ENCODE measurements at places on chromosomes 3 and 15.

- DNase-seq = no peak
These were observed 653 bp upstream of the MFSD1 start for GRCh38 chr3:158801201-158801600.

- DNase-seq = no peak
These were observed at the start of gene ACSBG1 for GRCh38 chr15:78234515-78235040. ACSBG1 (minus strand) TSS chr15:78234565; CDS start chr15:78234501, 64 bp downstream.

GRCh38 chr3:98603580-98603979 is 10.2 kb upstream of the CPOX start:
- DNase-seq = no peak

DNA sequence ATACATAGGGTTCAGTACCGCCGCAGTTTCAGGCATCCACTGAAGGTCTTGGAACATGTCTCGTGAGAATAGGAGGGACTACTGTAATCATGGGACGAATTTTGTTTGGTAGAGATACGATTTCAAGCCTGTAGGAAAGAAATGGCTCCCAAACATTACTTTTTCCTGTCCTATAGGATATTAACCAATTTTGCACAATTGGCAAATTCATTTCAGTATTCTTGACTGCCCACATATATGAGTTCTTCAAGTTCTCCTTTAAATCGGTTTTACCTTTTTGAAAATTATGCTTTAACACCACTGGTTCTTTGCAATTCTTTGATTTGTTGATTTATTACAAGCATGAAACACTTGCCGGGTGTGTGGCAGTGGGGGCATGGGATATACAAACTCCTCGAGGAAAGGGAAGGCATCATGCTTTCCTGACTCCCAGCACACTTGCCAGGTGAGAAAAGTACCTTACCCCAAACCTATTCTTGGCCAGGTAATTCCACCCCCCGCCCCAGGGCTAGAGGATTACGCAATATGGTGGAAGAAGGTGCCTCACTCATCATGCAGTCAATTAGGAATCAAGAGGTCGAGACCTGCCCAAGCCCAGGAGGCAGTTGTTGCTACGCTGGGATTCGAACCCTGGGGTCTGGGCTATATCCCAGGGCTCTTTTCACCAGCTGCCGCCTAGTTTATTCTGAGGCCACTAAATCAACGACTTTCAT is 584 bp upstream of the LARS2 start:
- DNase-seq = no peak

GRCh38 chr3:18113417-18113816 is 311.7 kb downstream of the SATB1 start:
- DNase-seq = no peak

DNA sequence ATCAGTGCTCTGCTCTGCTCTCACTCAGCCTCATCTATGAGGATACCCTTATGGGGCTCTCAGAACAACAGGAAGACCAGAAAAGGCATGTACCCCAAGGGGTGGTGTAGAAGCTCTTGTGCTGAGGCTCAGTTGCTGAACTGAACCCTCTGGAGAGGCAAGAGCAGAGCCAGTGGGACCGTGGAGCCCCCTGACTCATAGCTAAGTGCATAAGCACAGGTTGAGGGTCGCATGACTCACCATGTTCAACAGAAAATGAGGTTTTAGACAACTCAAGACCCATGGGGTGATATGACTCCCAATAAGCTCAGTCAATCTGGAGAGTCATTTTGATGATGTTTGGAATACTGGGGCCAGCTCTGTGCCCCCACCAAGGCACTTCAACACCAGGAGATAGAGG is 37.3 kb downstream of the CRYGS start:
- no peak for DNase-seq

DNA sequence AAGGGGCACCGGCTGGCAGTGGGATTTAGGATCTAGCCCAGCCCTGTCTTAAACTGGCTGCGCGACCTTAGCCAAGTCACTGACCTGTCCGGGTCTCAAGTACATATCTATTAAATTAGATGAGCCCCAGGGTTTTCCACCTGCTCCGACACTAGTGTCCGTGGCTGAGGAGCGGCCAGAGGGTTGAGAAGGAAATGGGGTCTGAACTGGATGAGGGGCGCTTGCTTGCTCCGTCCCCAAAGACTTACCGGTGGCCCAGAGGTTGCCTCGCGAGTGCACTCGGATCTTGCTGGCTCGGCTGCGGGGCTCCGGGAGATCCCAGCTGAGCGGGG is 285 bp downstream of the NMB start:
- no peak for DNase-seq

DNA sequence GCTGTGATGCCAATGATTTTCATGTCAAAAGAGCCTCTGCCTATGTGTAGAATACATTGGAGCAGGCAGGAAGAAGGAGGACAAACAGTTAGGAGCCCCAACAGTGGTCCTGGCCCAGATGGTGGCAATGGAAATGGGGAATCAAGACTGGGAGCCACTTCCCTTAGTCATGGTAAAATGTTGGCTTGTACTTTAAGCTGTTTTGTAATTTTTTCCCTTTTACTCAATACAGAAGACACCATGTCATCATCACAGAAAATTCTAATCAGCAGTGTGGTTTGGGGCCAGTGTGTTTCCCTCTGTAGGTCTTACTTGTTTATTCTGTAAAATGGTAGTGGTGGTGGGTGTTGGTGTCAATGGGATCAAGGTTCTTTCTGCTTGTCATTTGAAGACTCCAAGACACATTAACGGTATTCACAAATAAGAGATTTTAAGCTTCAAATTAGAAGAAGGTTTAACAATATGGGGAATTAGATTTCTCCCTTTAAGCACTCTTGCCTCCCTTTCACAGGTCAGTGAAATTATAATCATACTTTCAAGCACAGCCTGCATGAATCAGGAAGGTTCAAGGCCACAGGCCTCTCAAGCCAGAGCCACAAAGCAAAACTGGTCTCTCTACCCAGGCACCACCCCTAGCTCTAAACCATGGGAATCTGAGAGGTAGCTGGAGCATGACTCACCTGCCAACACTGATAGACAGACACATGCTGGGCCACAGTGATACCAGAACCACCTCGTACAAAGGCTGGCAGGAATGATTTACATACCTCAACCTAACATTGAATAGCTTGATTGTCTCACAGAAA is 24.9 kb downstream of the SIAH2 start:
- no peak for DNase-seq

GRCh38 chr15:41927536-41927935 is 33.7 kb upstream of the SPTBN5 start:
- DNase-seq = no peak

DNA sequence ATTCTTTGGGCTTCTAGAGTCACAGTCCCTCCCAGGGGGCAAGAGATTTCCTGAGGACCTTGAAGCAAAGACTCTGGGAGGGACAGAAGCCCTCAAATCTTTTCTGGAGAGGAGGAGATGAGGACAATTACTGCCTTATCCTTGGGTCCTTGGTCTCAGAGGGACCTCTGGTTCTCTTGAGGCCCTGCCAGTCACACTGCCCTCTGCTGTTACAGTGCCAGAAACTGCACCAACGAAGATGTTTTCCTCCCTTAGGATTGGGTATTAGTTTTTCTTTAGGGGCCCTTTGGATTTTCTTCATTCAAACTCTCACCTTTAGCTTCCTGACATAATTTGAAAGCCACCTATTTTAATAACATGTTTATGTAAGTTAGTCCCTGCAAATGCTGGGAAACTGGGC is 58.2 kb upstream of the SCN5A start:
- DNase-seq = no peak

- DNase-seq = no peak
These were observed 32.9 kb downstream of the CERS3 start for GRCh38 chr15:100495861-100496260.

DNA sequence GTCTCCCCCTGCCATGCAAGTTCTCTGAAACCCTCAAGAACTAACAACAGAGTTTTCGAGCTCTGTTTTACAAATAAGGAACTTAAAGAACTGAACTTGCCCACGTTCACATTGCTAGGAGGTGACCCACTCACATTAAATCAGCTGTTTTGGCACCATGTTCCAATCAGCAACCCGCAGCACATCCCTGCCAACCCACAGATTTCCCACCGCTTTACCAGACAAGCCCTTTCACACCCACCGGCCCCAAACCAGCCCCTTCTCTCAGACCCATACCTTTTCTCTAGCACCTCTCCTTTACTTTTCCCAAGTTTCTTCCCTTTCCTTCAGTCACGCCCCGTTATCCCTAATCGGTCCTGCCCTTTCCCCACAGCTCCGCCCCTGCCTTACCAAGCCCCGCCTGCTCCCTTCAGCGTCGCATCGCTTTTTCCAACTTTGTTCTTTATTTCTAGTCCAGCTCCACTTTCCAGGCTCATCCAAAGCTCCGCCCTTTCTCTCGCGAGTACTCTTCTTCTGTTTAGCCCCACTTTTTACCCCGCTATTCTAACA is 804 bp upstream of the BRPF1 start:
- no peak for DNase-seq

DNA sequence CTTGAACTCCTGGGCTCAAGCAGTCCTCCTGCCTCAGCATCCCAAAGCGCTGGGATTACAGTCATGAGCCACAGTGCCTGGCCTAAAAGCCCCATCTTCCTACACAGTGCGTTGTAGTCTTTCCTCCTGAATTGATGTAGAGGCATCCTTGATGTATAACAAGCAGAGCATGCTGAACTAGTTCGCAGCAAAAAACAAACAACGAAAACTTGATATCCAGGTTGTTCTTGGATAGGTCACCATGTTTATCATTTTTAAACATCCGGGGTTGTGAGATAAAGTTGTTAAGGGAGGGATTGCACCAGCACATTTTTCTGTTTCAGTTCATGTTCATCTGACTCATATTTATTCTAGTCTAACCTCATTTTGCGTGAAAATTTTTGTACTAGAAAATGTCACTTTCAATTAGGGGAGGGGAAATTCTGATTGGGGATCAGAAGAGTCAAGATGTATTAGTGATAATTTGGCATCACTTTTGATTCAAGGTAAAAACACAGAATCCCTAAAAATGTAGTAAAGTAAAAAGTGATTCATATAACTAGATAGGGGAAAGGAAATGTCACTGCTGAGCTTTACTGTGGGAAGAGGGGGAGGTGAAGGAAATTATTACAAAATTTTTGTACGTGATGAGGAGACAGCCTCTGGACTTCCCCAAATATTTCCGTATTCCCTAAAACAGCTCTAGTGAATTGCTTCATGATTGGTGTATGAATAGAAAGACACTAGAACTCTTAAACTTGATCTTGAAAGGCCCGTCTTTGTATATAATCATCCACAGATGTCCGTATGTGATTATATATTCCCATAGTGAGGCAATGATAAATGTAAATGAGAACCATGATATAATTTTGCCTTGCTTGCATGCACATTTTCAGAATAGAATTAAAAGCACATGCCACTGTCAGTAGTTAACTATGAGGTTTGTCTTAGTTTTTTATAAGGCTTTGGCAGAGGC is 22.9 kb downstream of the RAB8B start:
- no peak for DNase-seq

- no peak for DNase-seq
These were observed 292.3 kb downstream of the TIGIT start for GRCh38 chr3:114586119-114586518.

DNA sequence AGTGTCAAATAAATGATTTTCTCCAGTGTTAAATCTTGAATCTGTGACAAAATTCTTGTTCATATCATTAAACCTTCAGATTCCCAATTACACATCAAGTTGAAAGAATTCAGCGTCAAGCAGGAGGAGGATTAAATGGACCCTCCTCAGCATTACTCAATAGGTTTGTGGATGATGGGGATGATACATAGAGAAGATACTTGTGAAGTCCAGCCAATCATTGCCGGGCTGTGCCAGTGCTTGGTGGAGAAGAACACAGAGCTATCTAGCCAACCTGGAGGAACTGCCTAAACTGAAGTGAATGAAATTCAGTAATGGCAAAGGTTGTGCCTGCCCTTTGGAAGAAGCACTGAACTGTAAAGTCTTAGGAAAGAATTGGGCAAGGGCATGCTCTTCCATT is 47.0 kb upstream of the PRICKLE2 start:
- no peak for DNase-seq

DNA sequence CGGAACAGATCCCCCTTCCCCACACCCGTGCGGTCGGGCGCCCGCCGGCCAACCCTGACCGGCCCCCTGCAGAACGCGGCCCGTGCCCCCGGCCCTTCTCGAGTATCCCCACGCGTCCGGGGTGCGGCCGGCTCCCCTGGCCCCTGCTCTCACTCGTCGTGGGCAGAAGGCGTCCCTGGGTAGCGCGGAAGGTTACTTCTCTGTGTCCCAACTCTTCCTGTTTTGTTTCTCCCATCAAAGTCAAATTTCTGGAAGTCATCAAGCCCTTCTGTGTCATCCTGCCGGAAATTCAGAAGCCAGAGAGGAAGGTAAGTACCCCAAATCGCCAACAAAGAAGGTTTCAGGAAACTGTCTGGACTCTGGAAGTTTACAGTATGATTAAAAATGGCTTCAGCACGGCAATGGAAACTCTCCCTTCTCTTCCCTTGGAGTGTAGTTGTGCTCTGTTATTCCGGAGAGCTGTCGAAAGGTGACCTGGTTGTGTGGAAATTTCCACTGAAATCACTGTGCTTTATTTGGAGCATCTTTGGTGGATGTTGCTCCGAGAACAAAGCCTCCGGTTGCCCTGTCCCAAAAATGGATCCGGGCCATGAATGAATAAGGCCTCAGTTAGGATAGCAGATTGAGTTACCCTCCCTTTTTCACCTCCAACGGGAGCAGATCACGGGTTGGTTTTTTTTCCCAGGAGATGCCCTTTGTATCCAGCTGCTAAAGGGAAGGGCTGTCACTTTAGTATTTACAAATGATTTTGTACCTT is 536 bp downstream of the SEC61A1 start:
- DNase-seq = no peak

DNA sequence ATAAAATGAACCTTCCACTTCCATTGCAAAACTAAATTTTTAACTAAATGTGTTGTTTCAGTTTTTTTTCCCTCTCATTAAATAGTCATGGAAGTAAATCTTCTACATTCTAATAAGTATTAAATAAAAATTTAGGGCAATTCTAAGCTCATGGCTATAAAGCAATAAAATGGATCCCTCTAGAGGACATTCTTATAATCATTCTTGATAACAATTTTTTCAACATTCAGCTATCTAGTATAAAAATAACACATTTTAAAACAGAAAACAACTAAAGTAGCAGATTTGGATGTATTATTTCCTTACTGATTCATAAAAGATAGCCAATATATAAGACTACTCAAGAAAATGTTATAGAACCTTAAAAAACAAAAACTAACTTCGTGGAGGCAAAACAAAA is 393.1 kb downstream of the PLOD2 start:
- no peak for DNase-seq

- no peak for DNase-seq
These were observed 3.6 kb downstream of the OTOL1 start for GRCh38 chr3:161500068-161500796.

DNA sequence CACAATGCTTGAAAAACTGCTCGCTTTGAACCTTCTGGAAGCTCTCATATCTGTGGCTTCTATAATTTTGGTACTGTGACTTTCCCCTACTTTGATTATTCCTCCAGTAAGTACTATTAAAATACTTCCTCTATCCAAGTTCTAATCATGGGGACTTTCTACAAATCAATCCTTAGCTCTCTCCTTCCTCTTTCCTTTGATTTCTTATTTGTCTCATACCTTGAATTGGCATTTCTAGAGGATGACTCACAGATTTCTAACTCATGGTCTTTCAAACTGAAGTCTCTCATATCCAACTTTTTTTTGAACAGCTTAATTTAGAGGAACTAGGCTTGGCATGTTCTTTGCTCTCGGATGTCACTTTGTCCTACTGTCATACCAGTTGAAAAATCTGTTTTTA is 241.8 kb downstream of the TBC1D5 start:
- DNase-seq = no peak

All from activated gamma-delta T cell (primary cell).